Caco-2 (cell line): ENCODE measurements at places on chromosomes 7 and 10.

GRCh38 chr7:37705976-37706375 is 22.4 kb downstream of the GPR141 start:
- no peak for DNase-seq
- no peaks in the 10 kb centered on the region for H3K36me3 ChIP-seq
- no peak overlapping the region for H3K4me3 ChIP-seq
- H3K4me1 ChIP-seq = no peaks in the 10 kb centered on the region
- H3K27ac ChIP-seq = no peak overlapping the region

DNA sequence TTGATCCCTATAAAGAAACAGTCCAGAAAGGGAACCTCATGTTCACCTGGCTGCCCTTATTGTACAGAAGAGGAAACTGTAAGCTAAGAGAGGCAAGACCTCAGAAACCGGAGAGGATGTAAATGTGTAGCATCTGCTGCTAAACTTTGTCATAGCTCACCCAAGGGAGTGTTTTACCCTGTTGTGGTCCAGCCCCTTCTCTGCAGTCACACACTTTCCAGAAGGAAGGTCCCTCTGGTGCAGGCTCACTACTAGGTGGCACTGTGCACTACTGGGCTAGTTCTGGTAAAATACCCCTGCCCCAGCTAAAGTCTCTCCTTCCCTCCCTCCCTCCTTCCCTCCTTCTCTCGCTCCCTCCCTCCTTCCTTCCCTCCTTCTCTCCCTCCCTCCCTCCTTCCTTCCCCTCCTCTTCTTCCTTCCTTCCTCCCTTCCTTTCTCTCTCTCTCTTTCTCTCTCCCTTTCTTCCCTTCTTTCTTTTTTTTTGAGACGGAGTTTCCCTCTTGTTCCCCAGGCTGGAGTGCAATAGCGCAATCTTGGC is 42.5 kb upstream of the LCOR start:
- H3K27ac ChIP-seq = no peak overlapping the region
- H3K36me3 ChIP-seq = no peaks in the 10 kb centered on the region
- no peak overlapping the region for H3K4me3 ChIP-seq

GRCh38 chr7:68700414-68700813 is 897.9 kb upstream of the AUTS2 start:
- no peak overlapping the region for H3K27ac ChIP-seq

DNA sequence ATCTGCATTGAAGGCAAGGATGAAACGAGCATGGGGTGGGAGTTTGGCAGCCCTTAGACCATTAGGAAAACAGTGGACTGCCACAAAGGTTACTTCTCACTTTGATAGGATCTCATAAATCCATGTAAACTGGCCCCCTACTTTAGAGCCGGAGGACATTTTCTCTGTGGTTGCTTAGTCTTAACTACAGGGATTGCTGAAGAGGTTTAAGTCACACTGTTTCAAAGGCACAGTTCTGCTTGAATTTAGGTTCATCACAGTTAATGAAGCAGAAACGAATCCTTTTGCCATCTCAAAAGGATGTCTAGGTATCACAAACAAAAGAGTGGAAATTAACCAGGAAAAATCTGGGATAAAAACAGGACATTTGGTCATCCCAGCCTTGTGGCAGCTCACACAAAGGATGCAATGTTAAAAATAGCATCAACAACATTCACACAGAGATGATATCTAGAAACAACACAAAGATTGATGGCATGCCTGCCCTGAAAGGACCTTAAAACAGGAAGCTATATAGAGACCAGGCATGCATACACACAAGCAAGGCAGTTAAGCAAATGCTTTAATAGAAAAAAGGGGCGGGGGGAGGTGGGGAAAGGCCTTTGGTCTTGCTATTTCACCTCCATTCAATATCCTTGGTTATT is 74.0 kb downstream of the DOCK4 start:
- DNase-seq = no peak
- no peak overlapping the region for H3K27ac ChIP-seq
- no peaks in the 10 kb centered on the region for H3K27me3 ChIP-seq
- no peak overlapping the region for H3K4me3 ChIP-seq

GRCh38 chr7:127892488-127893314 is 138.5 kb downstream of the LRRC4 start:
- DNase-seq = no peak
- H3K4me1 ChIP-seq = peaks cover 20% of the 10 kb centered on the region
- no peak overlapping the region for H3K4me3 ChIP-seq
- H3K36me3 ChIP-seq = peaks cover under 1% of the 10 kb centered on the region; the same call in 1 of the 2 replicates

GRCh38 chr10:31739711-31740110 is 188.9 kb downstream of the ARHGAP12 start:
- no peaks in the 10 kb centered on the region for H3K27me3 ChIP-seq
- DNase-seq = no peak
- H3K27ac ChIP-seq = no peak overlapping the region

- DNase-seq = no peak
- H3K27me3 ChIP-seq = no peaks in the 10 kb centered on the region
- no peak overlapping the region for H3K4me3 ChIP-seq
Measured at GRCh38 chr10:110110338-110110737, 97.1 kb upstream of the MXI1 start.

DNA sequence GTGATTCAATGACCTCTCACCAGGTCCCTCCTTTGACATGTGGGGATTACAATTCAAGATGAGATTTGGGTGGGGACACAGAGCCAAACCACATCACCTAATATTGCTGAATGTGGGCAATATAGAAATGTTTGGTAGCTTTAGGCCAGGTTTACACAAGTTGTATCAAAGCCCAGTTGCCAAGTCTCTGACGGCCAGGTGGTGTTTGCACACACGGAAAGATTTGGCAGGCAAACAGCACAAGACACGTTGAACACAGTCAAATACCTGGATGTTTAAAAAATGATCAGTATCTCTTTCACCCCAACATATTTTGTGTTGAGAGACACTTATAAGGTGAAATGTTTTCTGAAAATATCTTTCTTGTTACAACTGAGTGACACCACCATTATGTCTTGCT is 294.4 kb upstream of the MKI67 start:
- DNase-seq = no peak
- no peak overlapping the region for H3K4me3 ChIP-seq
- no peak overlapping the region for H3K27ac ChIP-seq
- no peaks in the 10 kb centered on the region for H3K36me3 ChIP-seq

DNA sequence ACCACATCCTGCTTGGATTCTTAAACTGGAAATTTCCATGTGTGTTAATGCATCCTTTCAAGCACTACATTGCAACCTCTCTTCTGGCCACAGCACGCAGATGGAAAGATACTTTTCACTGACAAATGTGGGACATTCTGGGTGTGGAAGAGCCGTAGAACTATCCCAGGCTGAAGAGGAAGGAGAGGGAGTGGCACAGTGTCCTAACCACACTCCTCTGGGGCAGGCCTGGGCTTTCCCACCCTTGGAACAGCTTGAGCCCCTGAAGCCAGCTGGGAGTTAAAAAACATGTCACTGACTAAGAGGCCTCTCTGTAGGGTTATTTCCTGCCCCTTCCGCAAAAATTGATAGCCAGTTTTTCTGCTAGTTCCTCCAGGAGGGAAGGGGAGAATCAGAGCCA is 34.0 kb upstream of the DNMBP start:
- no peaks in the 10 kb centered on the region for H3K27me3 ChIP-seq
- H3K4me3 ChIP-seq = no peak overlapping the region
- no peak overlapping the region for H3K27ac ChIP-seq
- peaks cover 17% of the 10 kb centered on the region for H3K4me1 ChIP-seq
- no peaks in the 10 kb centered on the region for H3K36me3 ChIP-seq
- no peak for DNase-seq

DNA sequence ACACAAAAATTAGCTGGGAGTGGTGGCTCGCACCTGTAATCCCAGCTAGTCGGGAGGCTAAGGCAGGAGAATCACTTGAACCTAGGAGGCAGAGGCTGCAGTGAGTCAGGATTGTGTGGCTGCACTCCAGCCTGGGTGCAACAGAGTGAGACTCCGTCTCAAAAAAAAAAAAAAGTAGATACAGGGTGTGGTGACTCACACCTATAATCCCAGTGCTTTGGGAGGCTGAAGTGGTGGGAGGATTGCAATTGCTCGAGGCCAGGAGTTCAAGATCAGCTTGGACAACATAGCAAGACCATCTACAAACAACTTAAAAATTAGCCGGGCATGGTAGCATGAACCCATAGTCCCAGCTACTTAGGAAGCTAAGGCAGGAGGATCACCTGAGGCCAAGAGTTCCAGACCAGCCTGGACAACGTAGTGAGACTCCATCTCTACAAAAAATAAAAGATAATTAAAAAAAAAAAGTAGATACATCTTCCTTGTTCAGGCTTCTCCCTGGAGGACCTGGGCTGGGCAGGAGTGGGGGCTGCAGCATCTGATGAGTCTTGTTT is 2.0 kb downstream of the MOSPD3 start:
- H3K27me3 ChIP-seq = no peaks in the 10 kb centered on the region
- peaks cover 10% of the 10 kb centered on the region; the same call in 1 of the 2 replicates for H3K4me1 ChIP-seq
- DNase-seq = no peak
- no peak overlapping the region for H3K4me3 ChIP-seq
- no peak overlapping the region for H3K27ac ChIP-seq

GRCh38 chr10:76885816-76886215 is 751.8 kb downstream of the KCNMA1 start:
- H3K4me1 ChIP-seq = no peaks in the 10 kb centered on the region
- H3K27ac ChIP-seq = no peak overlapping the region
- H3K27me3 ChIP-seq = no peaks in the 10 kb centered on the region
- DNase-seq = no peak
- H3K4me3 ChIP-seq = no peak overlapping the region

- no peak overlapping the region for H3K4me3 ChIP-seq
- H3K36me3 ChIP-seq = no peaks in the 10 kb centered on the region
- no peak overlapping the region for H3K27ac ChIP-seq
- no peaks in the 10 kb centered on the region for H3K27me3 ChIP-seq
- no peaks in the 10 kb centered on the region for H3K4me1 ChIP-seq
Measured at GRCh38 chr10:115167751-115168150, 74.6 kb downstream of the ATRNL1 start.

DNA sequence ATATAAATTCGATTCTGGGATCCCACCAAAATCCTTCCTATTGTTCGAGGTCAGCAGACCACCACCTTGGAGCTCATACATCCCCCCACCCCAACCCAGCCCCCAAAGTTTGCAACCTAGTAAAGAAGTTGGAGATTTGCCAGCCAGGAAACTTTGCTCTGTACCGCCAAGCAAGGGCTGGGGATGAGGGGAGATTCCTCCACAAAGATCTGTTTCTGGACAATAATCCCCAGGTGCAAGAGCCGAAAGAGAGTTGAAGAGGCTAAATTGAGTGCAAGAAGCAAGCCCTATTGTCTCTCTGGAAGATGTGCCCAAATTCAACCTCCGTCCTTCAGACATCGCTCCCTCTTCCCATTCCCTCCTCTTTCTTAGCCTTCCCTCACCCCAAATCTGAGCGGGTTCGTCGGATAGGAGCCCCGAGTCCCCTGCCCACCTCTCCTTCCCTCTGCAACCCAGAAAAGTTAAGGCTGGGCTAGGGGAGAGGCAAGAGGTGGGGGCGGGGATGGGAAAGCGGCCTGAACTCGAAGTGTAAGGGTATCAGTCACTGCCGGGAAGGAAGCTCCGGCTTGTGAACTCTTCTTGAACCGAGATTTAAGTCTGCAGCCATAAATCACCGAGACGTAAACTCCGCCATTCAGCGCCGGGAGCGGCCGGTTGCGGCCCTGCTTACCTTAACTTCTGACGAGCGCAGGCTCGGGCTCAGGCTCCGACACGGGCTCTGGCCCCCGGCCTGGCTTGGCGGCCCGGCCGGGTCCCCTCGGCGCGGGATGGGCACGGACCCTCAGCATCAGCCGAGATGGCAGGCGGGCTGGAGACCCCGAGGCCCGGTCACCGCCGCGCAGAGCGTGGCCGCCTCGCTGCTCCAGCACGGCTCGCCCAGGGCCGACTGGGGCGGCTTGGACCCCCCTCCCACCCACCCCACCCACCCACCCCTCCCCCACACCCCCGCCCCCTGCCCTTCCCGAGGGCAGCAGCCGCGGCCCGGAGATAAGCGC is 10.8 kb upstream of the HOXA2 start:
- no peaks in the 10 kb centered on the region for H3K27me3 ChIP-seq
- peak; percentile 83 for DNase-seq
- H3K36me3 ChIP-seq = no peaks in the 10 kb centered on the region; the same call in 1 of the 2 replicates
- peak overlapping the region; percentile 77 for H3K27ac ChIP-seq
- peaks cover 49% of the 10 kb centered on the region for H3K4me1 ChIP-seq

DNA sequence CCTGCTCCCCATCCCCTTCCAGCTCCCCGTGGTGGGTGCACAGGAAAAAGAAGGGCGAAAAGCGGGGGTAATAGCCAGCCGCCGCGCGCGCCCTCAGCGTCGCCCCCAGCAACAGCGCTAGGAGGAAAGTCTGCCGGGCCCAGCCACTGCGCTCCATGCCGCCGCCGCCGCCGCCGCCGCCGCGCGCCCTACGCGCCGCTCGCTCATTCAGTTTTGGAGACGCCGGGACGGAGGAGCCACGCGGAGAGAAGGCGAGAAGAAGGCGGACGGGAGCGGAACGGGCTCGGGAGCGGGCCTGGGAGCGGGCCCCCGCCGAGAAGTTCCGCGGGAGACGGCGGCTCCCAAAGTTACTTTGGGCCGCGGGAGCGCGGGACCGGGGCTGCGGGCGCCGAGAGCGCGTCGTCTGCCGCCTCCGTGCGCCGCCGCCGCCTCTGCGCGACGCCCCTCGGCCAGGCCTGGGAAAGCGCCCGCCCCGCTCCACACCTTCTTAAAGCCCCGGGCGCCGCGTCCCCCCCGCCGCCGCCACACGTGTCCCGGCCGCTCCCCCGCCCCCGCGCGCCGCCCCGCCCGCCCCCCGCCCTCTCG is at the start of gene RELN:
Gene RELN (minus strand): TSS at position 459 of the 585 bp plus-strand sequence. CDS start 302 bp downstream, at position 157.
- H3K27me3 ChIP-seq = no peaks in the 10 kb centered on the region
- no peaks in the 10 kb centered on the region for H3K4me1 ChIP-seq
- peak within 1 kb of the TSS; percentile 47 for H3K4me3 ChIP-seq
- no peak within 1 kb of the TSS for H3K27ac ChIP-seq

- no peak overlapping the region for H3K4me3 ChIP-seq
- DNase-seq = no peak
- H3K27me3 ChIP-seq = no peaks in the 10 kb centered on the region
- peaks cover 4% of the 10 kb centered on the region; the same call in 1 of the 2 replicates for H3K4me1 ChIP-seq
- H3K27ac ChIP-seq = no peak overlapping the region
Measured at GRCh38 chr10:10797513-10797912, 220.2 kb upstream of the CELF2 start.

DNA sequence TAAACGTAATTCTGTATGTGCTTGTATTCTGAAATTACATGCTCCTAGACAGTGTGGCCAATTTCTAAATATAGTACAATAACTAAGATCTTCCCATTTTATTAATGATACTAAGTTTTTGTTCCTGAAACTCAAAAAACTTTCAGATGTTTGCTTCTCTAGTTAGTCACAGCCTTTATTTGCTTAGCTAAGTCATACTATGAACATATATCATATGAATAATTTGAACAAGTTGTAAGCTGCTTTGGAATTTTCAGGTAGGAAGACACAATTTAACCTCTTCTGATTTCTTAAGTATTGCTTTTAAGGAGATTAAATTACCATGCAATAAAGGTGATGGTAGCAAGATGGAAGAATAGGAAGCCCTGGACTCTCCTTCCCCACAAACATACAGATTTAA is 148.7 kb downstream of the AMPH start:
- no peak overlapping the region for H3K27ac ChIP-seq
- no peak for DNase-seq
- H3K4me3 ChIP-seq = no peak overlapping the region
- H3K36me3 ChIP-seq = no peaks in the 10 kb centered on the region
- no peaks in the 10 kb centered on the region for H3K4me1 ChIP-seq
